AG20443 (cell line): ENCODE measurements at places on chromosomes 13 and 19.

DNA sequence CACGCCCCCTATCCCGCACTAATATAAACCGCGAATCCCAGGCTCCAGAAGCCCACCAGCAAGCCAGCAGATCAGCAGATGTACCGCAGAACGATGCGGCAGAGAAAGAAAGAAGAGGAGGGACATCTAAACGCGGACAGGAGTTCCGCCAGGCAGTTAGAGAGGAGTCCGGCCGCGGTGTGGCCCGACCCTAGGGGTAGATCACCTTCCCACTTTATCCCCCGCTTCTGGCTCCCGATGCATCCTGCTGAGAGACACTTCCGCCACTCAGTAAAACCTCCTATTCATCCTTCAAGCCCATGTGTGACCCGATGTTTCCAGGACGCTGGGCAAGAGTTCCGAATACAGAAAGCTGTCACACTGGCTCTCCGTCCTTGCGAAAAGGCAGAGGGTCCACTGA lies 1046.8 kb downstream of the SLITRK5 start:
- no peak for DNase-seq

- DNase-seq, result peak; percentile 1
These were observed 3.8 kb downstream of the MVB12A start for GRCh38 chr19:17423429-17424208.

GRCh38 chr13:29498426-29499040 lies 97.0 kb downstream of the SLC7A1 start:
- DNase-seq, result no peak

DNA sequence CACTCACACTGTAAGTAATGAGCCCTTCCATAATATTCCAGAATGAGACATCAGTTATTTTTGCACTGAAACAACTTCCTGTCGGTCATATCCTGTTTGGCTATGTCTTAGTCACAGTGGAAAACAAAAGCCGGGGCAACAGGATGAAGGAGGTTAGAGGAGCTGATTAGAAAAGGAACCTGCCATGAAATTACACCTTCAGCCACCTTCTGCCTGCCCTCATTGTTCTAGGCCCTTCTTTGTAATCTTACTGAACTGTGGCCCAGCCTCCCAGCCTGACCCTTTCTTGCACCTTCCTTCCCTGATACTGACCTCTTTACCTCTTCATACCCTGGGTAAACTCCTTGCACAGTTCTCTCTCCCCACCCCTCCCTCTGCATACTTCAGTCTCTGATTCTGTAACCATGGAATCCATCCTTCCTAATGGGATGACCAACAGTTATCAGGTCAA lies 67.3 kb downstream of the DOCK9 start:
- DNase-seq, result peak; percentile 62

GRCh38 chr19:10211061-10211460 lies 16.3 kb upstream of the DNMT1 start:
- no peak for DNase-seq

DNA sequence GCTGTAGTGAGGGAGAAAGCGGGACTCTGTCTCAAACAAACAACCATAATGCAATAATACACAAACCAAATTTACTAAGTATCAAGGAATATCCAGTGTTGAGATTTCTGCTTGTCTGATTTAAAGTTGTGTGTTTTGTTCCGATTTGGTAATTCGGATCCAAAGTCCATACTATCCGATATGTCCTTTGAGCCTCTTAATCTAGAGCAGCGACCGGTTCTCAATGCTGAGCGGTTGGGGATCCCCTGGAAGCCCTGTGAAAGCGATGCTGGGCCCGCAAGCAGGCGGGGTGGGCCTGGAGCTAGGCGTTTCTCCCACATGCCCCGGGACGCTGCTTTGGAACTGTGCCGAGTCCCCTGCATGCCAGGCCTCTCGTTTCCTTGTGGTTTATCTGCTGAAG lies 20.2 kb downstream of the C19orf44 start:
- peak; percentile 5 for DNase-seq

GRCh38 chr13:113532156-113532806 lies 41.8 kb upstream of the DCUN1D2 start:
- no peak for DNase-seq

DNA sequence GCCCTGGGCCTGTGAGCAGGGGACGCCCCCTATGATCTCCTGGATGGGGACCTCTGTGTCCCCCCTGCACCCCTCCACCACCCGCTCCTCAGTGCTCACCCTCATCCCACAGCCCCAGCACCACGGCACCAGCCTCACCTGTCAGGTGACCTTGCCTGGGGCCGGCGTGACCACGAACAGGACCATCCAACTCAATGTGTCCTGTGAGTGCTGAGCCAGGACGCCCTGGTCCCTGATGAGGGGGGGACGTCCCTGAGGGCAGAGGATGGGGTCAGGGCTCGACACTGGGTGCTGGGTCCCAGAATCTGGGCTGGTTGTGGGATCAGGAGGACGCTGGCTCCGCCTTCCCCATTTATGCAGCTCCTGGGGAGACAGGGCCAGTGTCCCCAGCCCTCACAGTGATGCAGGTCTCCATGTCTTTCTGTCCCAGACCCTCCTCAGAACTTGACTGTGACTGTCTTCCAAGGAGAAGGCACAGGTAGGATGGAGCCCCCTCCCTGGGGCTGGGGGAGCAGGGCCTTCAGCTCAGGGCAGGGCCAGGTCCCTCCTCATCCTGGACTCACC lies 2.5 kb downstream of the SIGLEC7 start:
- DNase-seq, result no peak

- no peak for DNase-seq
These were observed 170.0 kb upstream of the RNF113B start for GRCh38 chr13:98346904-98347636.

DNA sequence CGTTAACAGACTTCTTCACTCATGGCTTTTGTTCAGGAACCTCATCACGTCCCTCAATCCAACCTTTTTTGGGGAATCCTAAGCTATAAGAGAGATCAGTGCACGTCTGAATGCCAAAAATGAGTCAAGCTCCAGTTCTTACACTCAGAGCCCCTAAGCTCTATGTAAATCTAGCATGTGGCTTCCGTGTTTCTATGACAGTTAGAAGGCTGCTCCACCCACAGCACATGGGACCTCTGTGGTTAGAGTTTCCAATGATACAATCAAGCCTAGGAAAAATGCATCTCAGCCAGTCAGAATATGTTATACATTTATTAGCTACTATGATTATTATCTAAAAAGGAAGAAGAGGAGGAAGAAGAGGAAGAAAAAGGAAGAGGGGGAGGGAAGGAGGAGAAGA lies 135.9 kb downstream of the ENOX1 start:
- no peak for DNase-seq

GRCh38 chr19:30083125-30083681 lies 141.2 kb downstream of the URI1 start:
- DNase-seq, result no peak

DNA sequence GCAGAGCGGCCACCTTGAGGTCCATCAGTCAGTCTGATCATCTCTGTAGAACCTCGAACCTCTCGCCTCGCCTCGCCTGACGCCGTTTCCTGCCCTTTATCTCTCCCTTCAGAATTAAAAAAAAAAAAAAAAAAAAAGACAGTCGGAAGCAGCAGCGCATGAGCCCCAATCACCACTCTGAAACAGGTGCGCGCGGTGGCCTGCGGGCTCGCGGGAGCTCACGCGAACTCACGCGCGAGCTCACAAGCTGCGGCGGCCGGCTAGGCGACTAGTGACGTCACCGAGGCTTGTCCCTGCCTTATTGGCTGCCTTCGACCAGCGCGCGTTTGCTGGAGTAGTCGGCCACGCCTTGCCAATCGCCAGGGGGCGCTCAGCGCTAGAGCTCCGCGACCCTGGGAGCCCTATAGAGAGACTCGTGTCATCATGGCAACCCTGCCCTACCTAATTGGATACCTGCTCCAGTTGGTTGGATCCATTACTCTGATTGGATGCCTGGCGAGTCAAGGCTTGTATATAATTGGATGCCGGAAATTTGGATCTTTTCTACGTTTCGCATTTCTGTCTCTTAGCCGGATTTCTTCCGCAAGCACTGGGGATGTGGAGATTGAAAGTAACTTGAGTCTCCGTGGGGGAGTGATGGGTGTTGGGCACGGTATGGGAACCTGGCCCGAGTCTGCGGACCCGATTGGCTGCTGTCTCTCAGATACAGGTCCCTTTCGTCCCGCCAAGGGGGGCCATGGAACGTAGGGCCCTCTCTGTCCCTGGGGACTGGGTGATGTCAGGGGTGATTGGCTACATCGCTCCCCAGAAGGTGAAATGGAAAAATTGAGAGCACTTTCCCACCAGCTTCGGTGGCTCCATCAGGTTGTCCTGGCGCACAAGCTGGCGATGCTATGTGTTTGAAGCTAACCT lies 31.6 kb downstream of the SYT3 start:
- DNase-seq, result peak; percentile 84

GRCh38 chr19:36067681-36068080 lies 13.0 kb downstream of the WDR62 start:
- DNase-seq, result no peak

DNA sequence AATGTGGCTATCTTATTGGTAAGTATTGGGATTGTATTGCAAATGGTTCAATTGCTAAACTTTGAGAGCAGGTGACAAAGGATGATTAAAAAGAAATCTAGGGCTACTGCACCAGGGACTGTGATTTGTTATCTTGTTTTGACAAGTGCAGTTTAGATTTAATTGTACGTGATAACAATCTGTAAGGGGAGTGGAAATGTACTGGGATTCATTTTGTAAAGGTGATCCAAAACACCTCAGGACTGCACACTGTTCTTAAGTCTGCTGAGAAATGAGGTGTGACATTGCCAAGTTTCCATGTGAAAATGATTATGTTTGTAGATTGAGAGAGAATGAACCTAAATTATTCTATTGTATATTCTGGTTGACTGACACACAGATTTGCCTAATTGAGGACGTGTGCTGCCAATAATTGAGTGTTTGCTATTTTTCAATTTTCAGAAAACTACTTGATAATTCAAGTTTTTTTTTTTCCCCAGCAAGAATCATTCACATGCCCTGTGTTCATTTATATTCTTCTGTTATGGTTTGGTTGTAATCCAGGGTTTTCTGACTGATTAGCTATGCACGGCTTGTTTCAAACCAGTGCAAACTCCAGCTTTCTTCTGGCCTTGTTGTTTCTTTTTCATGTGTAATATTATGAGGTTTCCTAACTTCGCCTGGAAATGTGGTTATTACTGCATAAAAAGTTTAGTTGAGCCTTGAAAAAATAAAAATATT lies 308.0 kb downstream of the OLFM4 start:
- no peak for DNase-seq

DNA sequence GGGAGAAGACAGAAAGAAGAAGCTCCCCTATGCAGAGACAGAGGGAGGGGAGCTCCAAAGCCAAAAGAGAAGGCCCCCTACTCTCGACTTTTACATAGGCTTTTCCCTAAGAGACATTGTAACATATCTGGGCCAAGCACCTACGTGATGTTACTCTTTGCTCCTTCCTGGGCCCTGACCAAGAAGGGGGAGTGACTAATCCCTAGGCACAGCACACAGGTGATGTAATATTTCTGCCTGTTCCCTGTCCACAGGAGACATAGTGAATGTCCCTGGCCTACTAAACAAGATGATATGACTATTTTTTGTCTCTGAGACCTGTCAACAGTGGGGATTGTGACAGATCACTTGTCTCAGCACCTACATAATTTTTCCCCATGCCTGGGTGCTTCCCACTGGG lies 15.9 kb upstream of the ZNF254 start:
- DNase-seq, result no peak

DNA sequence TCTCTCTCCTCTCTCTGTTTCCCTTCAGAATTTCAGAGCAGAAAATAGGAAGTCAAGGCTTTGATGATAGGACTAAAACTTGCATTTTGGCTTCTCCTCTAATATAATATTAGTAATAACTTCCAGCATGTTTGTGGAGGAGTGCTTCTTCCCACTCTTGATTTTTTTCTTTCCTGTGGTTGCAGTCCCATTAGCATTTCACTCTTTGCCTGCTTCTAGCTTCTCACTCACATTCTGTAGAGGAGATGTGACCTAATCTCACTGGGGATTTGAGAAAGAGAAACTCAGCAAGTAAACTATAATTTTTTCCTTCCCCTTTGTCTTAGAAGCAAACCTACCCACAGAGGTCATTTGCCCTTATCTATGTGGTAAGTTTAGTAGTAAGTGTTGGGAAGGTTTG lies 169.4 kb upstream of the HTR2A start:
- DNase-seq, result peak; percentile 18

DNA sequence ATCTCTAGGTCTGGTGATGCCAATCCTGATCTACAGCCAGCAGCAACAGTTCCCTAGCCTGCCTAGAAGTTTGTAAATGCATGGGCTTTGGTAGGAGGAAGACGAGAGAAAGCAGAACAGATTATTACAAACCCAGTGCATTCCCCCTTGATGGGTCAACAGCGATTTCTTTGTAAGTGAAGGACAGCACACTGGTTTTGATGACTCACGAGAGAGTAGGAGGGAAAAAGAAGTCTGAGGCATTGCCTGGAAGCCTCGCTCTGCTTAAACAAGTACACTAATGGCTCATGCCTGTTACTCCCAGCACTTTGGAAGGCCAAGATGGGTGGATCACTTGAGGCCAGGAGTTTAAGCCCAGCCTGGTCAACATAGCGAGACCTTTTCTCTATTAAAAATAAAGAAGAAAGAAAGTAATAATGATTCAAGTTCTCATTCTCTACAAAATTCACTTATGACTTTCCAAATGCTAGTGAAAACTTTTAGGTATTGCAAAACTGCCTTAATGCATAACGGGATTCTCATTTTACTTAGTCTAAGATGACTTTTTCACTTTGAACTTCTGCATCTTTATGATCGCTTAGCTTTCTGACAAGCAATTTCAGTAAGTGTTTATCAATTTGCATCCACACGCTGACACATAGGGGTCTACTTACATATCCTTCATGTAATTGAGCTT lies 47.7 kb upstream of the USPL1 start:
- DNase-seq, result peak; percentile 85

- DNase-seq, result no peak
These were observed 32.2 kb upstream of the MBNL2 start for GRCh38 chr13:97189928-97190327.

GRCh38 chr13:69292789-69293425 lies 814.7 kb upstream of the ATXN8OS start:
- DNase-seq, result no peak

- DNase-seq, result no peak
These were observed 32.5 kb downstream of the ZNF582 start for GRCh38 chr19:56360841-56361240.

- peak; percentile 92 for DNase-seq
These were observed 67.7 kb downstream of the ALOX5AP start for GRCh38 chr13:30802953-30803478.

DNA sequence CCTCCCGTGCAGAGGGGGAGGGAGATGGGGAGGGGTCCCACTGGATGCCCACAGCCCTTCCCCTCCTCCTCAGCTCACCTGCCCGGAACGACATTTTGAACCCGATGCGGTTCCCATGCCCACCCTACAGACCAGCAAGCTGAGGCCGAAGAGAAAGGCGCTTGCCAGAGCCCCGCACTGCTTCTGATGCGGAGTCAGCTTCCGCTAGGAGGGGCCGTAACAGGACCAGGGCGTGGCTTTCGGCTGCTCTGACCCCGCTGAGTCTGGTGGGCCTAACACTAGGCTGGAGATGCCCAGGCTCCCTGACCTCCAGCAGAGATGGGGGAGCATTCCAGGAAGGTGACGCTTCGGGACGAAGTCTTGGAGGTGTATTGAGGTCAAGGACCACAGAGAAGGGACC lies 6.7 kb downstream of the ONECUT3 start:
- no peak for DNase-seq
